ENCODE measurements at places on chromosomes 7 and 10.
A peak's percentile ranks its signal among the peaks of the same experiment; 100 is the strongest.

GRCh38 chr10:9579110-9579705 lies 1438.5 kb upstream of the CELF2 start:
- peak; percentile 31 for DNase-seq

DNA sequence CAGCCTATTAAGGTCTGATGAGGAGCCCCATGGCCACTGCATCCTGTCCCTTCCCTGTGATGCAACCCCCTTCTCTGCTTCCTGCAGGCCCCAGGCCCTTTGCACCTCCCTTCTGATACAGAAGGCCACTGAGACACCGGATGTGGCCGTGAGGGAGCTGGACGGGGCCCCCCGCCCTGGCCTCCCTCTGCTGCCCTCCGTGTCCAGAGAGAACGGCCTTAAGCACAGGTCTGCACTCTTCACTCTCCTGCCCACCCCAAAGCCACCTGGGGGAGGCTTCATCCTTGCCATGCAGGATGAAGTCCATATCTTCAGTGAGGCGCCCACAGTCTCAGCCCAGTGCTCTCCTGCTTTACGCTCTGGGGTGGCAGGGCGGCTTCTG lies 86.9 kb upstream of the GNA12 start:
- no peak for DNase-seq

DNA sequence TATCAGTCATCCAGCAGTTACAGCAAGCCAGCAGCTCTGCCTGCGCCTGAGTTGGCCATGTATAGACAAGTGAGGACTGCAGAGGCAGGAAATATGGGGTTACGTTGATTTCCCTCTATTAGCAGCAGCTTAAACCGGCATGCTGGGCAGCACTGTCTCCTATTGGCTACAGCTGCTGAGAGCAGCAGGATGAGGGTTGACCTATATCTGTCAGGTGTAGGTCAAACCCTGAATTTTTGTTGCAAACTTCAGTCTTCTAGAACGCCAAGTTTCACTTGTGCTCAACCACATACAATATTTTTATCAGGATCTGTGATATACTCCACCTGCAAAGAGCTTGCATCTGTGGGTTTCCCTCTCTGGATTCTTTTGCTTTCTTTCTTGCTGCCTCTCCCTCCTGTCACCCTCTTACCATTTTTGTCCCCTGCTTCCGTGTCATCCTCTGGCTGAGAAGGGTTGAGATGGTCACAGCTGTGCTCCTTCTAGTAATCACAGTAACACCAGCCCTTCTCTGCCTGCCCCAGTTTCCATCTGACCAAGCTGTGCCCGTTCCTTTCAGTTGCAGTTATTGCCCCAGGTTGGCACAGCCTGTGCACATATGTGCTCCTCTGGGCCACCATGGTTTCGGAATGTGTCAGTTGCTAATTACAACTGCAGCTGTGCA lies 23.8 kb upstream of the GLCCI1 start:
- no peak for DNase-seq

DNA sequence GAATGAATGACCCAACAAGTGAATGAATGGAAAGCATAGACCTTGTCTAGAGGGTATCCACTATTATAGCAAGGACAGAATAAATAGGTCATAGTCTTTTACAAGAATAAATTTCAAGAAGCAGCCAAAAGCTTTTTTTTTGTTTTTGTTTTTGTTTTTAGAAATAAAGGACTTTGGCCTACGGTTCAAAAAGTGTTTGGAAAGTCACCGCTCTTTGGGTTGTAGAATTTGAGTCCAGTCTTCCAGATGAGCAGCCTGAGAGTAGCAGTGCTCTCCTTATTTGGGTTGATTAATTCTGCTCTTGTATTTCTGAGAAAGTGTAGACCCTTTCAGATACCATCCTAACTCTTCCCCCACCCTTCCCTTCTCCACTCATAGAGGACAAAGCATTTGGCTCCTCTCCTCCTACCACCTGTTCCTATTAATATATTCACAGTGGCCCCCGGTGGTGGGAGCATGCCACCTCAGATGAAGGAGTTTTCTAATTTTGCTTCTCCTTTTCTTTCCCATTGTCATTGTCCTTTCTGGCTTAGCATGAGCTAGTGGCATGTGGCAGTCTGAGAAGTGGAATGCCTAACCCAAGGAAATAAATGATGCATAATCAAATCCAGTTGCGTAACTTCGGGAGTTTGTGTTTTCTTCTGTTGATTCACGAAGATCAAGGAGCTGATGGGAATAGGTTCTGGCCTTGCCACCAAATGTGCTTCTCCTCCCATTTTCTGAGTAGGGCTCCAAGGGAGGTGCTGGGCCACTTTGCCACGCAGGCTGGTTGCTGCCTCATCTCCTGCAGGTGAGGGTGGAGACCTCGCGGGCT lies 114.7 kb downstream of the CHN2 start:
- DNase-seq, result no peak

GRCh38 chr10:100878291-100878910 lies 34.4 kb upstream of the SLF2 start:
- peak; percentile 78 for DNase-seq

DNA sequence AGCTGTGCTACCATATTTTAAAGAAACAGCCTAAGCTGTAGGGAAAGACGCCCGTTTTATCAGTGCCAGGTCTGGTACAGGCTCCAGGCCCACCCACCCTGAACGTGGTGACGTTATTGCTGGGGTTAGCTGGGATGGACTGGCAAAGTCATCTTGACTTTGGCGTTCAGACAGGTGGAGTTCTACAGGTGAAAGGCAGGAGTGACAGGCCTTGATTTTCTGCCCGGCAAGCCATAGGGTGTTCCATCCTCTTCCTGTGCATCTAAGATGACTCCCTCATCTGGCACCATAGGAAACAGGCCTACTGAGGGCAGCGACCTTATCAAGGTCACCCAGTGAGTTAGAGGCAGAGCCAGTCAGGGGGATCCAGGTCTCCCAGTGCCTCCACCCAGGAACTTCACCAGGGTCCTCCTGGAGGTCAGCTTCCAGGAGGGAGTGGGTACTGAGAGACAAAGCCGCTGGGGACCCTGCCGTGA lies 41.6 kb downstream of the HK1 start:
- no peak for DNase-seq

DNA sequence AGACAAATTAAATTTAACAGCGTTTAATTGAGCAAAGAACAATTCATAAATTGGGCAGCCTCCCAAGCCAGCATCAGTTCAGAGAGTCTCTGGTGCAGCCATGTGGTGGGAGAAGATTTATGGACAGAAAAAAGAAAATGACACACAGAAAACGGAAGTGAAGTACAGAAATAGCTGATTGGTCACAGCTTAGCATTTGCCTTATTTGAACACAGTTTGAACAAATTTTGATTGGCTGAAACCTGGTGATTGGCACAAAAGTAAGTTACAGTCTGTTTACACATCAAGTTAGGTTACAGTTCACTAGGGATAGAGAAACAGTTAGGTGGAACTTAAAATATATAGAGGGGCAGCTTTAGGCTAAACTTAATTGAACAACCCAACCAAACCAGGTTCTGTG lies 720.1 kb downstream of the TYW1 start:
- DNase-seq, result peak; percentile 3

DNA sequence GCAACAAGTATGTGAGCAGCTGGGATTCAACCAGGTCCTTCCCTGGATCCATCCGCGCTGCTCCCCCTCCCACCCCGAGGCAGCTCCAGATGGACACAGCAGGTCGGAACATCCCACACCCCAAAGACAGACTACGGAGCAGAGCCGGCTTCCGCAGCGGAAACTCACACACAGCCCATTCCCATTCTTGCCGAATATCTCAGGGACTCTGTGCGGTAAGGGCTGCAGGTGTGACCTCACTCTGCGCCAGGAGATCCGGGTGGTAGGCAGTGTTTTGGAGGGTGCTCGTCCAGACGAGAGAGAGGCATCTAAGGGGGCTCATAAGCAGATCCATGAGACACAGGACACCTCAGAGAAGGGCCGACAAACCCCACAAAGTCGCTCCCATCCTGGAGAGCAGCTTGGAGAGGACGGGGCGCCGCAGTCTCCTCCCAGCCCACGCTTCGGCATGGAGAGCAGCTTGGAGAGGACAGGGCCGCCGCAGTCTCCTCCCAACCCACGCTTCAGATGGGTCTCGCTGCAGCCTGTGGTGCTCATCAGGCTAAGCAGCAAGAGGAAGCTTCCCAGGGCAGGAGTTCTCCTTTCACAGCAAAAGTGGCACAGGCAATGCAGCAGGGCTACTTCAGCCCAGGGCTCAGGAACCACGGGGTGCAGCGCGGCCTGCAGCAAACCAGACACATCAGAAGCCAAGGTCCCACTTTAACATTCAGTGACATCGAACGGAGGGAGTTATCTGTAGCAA lies 179.9 kb downstream of the DIP2C start:
- no peak for DNase-seq

Data from fibroblast of skin of right quadriceps (primary cell).